ENCODE measurements at places on chromosomes 7 and 10.

DNA sequence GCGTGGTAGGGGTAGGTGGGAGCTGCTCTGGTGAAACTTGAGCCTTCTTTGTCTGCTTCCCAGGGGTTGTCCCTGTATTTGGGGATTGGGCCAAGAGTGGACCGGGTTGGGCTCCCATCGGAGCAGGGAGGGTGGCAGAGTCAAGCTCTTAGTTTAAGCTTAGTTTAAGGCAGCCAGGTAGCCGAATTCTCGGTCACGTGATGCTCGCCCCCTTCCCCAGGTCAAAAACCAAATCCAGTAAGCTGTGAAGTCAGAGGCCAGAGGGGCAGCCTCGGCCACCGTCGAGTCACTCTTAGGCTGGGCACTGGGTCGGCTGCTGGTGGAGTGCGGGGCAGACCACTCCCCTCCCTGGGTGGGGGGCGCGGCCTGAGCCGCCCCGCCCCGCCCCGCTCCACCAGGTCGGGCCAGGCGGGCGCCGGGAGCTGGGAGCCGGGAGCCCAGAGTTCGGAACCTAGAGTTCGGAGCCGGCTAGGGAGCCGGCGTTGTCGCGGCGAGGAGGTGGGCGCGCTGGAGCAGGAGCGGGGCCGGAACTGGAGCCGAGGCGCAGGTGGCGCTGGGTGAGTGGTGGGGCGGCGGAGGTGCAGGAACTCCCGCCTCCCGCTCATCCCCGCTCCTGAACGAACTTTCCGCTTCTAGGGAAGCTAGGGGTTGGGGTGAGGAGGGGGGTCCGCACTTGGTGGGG, 2.8 kb upstream of the LZTS2 start:
- no peak for DNase-seq

DNA sequence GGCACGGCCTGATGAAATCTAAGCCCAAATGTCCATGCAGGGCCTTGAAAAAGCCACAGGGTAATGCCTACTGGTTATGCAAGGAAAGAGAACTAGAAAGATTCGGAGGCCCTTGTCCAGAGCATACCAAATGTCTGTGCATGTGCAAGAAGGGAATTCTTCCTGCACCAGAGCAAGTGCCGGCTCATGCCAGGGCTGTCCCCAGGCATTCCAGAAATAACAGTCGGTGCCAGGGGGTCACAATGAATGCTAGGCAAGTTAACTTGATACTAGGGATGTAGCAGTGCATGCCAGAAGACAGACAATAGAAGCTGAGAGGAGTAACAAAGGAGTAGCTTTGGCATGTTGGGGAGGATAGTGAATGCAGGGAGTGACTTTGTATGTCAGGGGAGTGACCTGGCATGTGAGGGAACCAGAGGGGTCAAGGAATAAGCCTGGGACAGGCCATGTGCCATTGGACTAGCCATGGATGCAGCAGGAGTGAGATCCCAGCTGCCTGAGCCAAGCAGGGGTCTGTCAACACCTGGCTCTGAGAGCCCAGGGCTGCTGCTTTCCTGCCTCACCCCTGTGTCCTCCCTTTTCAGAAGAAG, 119.5 kb upstream of the UNC5B start:
- DNase-seq, result no peak

DNA sequence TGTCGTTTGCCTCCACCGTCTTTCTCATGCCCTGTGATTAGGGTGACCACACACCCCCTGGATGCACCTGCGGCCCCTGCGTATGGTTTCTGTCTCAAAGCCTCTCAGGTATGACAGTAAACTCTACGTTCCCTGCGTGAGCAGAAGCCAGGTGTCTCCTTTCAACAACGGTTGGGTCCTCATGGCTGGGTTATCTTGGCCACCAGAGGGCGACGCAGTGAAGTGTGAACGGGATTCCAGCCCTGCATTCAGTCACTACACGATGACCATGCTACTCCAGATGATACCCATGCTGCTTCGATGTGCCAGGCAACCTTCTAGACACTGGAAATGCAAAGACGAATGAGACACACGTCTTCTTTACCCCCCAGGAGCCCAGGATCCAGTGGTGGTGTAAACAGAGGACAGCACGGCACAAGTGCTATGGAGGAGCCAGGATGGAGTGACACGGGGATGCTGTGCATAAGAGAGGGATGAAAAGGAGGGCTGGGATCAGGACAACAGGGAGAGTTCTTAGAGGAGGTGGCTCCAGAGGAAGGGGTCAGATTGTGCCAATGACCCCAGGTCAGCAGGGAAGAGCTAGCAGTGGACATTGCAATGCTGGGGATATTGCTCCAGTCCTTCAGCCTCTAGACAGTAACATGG, 228.1 kb upstream of the PFKP start:
- DNase-seq, result peak; percentile 11

- no peak for DNase-seq
Measured at GRCh38 chr7:47577321-47577919, 4.5 kb downstream of the TNS3 start.

- DNase-seq, result no peak
Measured at GRCh38 chr7:19984231-19984632, 210.8 kb upstream of the TMEM196 start.

- no peak for DNase-seq
Measured at GRCh38 chr10:122044713-122045112, 55.8 kb downstream of the TACC2 start.

DNA sequence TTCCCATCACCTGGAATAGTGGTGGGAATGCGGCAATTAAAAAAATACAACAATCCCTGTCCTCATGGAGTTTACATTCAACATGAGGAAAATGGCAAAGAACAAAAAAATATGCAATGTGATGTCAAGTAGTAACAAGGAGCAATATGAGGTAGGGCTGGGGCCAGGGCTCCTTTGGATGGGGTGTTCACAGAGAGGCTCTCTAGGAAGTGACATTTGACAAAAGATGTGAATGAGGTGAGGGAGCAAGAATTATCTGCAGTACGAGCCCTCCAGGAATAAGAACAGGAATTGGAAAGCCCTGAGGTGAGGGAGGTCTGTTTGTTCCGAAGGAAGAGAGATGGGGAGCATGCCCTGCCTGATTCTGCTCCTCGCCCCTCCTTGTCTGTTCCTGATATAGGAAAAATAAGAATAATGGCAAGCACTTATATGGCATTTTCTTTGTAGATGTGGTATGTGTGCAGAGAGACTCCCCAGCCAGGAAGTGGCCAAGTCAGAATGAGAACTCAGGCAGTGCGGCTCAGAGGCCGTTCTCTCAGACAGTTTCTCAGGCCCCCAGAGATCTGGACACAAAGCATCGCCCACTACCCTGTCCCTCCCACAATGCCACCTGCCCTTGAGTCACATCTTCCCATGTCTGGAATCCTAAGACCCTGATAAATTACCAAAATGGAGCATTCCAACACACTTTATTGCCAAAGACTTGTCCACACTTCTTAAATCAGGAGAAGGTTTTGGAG, 105.6 kb downstream of the APBB1IP start:
- no peak for DNase-seq

DNA sequence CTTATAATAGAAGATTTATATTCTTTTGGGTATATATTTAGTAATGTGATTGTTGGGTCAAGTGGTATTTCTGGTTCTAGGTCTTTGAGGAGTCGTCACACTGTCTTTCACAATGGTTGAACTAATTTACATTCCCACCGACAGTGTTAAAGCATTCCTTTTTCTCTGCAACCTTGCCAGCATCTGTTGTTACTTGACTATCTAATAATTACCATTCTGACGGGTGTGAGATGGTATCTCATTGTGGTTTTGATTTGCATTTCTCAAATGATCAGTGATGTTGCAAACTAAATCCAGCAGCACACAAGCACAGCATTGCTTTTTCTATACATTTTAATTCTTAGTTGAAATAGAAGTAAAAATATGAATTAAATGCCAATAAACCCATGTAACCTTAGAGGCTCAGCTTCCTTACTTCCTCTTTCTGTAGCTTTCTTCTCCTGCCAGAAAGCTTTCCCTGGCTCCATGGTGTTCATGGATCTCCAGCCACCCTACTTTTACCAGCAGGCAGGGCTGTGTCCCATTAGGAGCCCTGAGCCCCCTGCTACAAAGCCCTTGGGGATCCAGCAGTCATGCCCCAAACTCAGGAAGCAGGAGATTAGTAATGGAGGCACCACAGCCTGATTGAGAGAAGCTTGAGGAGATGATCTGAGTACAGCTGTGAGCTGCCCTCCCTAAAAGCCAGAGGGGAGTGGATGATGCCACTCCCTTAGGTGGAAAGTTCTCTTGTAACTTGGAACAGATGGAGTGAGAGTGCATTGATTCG, 158.6 kb downstream of the TMEM178B start:
- no peak for DNase-seq

DNA sequence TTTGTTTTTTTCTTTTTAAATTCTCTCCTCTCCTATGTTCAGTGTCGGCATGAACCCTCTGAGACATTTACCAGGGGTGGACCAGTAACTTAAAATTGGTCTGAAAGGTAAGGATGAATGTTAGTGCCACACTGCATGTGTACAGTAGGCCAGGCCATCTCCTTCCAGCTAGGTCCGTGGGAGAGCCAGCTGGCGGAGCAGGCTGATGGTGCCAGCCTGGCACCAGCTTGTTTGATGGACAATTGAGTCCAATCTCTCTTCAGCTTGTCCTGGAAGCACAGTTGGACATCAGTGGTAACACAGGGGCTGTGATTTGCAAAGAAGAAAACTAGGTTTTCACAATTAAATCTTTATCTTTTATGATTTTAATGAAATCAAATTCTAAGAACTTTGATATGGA, 136.5 kb downstream of the CNNM2 start:
- peak; percentile 87 for DNase-seq

DNA sequence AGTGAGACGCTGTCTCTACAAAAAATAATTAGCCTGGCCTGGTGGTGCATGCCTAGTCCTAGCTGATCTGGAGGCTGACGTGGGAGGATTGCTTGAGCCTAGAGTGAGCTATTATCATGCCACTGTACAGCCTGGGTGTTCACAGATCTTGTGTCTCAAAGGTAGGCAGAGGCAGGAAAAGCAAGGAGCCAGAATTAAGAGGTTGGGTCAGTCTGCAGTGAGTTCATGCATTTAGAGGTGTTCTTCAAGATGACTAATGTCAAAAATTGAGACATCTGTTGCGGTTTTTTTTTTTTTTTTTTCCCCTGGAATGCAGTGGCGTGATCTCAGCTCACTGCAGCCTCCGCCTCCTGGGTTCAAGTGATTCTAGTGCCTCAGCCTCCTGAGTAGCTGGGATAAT, 5.4 kb downstream of the PPIA start:
- no peak for DNase-seq

- no peak for DNase-seq
Measured at GRCh38 chr7:148253629-148254028, 336.9 kb upstream of the C7orf33 start.

- no peak for DNase-seq
Measured at GRCh38 chr10:34756584-34756983, 58.5 kb downstream of the PARD3 start.

- DNase-seq, result peak; percentile 60
Measured at GRCh38 chr10:71623098-71623985, 96.2 kb downstream of the C10orf105 start.

DNA sequence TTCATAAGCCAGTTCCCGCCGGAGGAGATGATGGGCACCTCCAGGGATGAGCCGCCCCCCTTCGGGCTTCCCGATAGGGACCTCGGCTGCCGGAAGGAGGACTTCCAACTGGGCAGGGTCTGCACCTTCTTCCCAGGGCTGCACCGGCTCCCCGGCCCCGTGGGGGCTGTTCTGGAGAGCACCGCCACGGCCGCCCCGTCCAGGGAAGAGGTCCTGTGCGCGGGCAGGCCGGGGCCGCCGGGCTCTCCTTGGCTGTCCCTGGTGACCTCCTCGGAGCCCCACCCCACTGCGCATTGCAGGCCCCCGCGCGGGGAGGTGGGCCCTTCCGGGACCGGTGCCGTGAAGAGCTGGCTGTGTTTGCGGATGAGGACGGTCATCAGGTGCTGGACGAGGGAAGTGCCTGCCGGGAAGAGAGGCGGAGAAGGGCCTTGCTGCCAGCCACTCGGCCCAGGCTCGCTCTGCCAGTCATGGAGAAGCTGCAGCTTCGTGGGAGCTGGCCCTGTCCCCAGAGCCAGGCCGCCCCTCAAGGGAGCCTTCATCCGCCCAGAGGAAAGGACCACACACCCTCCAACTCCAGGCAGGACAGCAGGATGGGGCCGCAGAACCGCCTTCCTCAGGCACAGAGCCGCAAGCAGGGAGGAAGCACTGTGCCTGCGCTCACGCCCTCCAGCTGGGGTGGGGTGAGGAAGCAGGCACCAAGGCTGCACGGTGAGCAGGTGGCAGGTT, 144.4 kb downstream of the MAPK8 start:
- DNase-seq, result no peak

- DNase-seq, result no peak
Measured at GRCh38 chr10:43391496-43391895, 17.5 kb downstream of the HNRNPF start.

DNA sequence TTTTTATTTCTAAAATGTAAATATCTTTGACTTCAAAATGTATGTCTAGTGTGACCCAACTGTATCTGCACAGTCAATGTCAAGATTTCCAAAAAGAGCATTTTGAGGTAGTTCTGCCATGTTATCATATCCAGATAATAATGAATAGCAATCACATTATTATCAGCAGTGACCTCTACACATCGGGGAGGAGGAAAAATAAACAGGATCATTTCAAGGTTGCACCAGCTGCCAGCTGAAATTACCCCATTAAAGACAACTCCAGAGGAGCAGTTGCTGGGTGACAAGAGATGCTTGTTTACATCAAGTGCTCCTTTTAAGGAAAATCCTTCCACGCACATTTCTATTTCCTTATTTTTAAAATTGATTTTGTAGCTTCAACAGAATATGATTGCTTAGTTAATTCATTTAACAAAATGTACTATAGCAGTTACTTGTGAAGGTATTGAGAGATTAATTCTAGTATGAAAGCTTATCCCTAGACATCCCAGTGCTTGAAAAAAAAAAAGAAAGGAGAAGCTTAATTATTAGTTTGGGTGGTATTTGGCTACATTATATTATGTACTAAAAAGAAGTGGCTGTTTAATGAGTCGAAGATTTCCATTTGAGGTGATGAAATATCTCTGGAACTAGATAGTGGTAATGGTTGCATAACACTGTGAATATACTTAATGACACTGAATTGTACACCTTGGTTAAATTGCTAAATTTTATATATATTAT, 19.3 kb upstream of the SLC35G1 start:
- DNase-seq, result no peak

DNA sequence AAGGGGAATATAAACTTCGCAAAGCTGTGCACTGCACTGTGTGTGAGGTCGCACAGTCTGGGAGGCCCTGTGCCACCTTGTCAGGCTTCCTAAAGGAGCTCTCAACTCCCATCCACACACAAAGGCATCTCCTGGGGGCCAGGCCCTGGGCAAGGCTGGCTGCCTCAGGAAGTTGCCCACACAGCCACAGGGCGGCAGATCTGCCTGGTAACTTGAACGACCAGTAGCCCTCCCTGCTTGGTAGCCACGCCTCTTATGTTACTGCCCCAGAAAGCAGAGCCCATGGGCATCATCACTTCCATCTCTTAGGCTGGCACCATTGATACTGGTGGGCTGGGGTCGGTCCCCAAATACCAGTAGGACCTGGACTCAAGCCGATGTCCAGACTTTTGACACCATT, 82.8 kb downstream of the HECW1 start:
- no peak for DNase-seq

- DNase-seq, result peak; percentile 96
Measured at GRCh38 chr7:66099551-66100407, 14.9 kb upstream of the CRCP start.

GRCh38 chr7:75843613-75844116, 30.1 kb upstream of the CCL24 start:
- no peak for DNase-seq

GRCh38 chr10:77182803-77183202, 454.8 kb downstream of the KCNMA1 start:
- DNase-seq, result no peak

Measured in cerebellar cortex (tissue), 1 donor.